Fibroblast of the conjunctiva (primary cell): ENCODE measurements at places on chromosomes 11 and 22.

DNA sequence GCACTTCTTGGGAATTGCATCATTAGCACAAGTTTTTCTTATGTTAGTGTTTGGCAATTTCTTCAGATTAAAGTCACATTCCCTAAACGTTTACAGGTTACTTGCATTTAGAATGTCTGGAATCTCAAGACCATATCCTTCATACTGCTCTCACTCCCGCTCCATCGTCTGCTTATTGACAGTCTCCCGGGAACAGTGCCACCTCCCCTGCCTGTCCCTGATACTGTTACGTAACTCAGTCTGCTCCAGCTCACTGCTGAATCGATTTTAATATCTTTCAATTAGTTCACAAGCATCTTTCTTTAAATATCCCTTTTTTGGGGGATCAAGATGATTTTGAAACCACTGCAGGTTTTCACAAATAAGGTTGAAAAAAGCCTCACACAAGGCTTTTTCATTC is 48.2 kb downstream of the GLYATL2 start:
- no peak for DNase-seq

DNA sequence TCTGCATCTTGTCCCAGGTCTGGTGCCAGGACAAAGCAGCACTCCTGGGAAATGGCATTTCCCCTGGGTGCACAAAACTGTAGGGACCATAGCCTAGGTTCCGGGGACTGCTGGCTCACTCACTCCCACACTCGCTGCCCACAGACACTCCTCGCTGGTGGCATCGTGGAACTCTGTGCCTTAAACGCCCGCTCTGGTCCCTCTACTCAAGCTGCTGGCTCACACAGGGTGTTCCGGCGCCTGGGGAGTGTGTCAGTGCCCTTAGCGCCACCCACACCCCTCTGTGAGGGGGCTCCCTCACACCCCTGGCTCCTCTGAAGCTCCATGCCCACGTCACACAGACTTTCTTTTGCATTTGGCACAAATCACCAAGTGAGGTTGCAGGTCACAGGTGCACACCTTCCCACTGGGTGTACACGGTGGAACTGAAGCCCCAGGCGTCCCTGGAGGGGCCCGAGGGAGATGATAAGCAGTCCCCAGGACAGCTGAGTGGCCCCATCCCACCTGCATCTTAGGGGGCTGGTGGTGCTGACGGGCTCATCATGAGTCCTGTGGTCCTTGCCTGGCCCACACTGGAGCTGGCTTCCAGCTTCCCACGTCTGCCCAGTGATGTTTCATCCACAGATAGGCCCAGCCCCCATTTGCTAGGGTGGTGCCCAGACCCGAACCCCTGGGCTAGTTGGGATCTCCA is 23.2 kb upstream of the DGCR8 start:
- DNase-seq: no peak

DNA sequence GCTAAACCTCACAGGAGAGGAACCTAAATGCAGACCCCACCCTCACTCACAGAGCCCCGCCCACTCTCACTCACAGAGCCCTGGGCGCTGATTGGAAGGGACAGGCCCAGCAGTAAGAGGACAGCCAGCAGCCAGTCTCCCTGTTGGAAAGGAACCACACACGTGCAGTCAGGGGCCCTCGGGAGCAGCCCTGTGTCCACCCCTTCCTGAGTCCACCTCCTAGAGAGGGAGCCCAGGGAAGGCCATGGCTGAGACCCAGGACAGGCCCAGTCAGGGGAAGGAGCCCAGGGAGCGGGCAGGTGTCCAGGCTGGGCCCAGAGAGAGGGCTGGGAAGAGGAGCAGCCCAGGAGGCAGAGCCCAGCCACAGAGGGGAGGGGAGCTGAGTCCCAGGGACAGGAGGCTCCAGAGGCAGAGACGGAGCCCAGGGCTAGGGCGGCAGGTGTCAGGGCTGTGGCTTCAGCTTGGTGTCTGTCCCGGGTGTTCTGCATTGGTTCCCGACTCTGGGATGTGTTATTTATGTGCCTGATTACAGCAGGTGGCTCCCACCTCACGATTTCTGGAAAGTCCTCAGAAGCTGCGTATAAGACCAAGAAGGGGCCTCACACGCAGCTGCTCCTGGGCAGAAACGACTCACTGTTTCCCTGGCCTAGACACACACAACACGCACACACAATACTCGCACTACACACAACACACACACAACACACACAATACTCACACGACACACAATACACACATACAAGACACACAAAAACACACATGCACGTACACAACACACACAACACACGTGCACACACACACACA is 9.0 kb upstream of the APOBEC3H start:
- DNase-seq: no peak

DNA sequence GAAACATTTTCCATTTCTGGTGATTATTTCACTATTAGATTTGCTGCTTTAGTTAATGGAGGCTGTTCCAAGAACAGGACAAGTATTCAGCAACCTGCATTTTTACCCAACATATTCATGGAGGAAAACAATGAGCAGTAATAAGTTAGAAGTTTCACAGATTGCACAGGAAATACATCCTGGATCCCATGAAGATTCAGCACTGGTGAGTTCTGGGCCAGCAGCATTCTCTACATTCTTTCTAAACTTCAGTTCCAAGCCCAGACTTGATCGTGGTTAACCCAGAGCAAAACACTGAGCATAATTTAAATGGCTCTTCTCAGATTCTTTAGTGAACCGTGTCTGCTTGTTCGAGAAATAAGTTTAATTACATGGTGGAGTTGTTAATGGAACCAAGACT is 3.8 kb downstream of the FJX1 start:
- DNase-seq: peak; percentile 24
